Right hindlimb (tissue), 1 donor: ENCODE measurements at places on chromosomes 2 and 18.
A peak's percentile ranks its signal among the peaks of the same experiment; 100 is the strongest.

DNA sequence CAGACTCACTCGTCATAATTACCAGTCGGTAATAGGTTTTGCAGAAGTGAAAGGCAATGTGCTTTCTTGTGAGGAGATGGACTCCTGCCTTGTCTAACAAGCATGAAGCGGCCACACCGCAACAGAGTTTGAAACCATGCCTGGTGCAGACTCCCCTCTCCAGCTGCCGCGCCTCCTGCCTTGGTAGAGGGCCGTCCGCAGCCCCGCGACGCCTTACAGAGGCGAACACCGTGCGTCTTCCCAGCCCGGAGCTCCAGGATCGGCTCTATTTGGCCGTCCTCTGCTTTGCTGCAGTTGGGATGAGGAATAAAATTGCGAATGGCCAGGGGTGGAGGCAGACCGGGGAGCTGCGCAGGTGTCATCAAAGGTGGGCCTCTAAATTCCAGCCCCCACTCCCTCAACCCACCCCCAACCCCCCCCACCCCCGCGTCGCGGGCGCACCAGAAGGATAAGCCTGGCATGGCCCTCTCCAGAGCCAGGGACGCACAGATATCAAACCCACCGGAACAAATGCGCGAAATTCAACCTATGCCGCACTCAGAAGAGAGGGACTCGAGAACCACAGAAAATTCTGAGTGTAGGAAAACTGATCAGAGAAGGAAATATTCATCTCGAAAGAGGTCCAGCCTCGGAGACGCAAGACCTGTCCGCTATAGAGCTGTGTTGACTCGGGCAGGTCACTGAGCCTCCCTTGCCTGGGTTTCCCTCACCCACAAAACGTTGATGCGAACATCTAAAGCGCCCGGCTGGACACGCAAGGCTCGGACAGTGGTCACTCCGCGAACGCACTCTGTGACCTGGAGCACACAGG, 1.1 kb downstream of the TRABD2A start:
- peak; percentile 42 for DNase-seq

DNA sequence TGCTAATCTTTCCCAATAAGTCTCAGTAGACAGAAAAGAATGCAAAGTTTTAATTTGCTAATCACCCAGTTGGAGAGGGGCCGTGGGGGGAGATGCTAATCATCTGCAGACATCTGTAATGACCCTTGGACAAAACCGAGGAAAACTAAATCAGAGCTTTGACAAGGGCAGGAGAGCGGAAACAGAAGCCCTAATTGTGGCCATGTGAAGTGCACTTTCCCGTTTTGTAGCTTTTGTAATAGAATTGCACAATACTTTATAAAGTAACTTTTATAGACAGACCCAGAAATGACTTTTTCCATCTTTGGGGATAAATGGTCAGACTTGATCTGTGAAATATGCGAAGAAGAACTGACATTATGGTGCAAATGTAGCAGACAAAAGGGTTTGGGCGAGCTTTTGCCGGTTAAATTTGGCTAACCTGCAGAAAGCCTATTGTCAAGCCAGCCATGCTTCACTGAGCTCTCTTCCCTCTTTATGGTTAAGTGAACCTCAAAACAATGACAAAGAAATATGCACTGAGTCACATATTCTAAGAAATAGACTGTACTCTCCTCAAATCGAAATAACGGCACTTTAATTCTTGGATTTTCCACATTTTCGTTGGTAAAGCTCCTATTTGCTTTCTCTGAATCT, 980.1 kb upstream of the POU3F3 start:
- no peak for DNase-seq

GRCh38 chr2:196172951-196173350, 1.6 kb upstream of the STK17B start:
- DNase-seq = no peak

- no peak for DNase-seq
Measured at GRCh38 chr2:47160660-47161059, 5.6 kb upstream of the STPG4 start.

GRCh38 chr18:49111191-49111988, 160.6 kb upstream of the SMAD7 start:
- no peak for DNase-seq

DNA sequence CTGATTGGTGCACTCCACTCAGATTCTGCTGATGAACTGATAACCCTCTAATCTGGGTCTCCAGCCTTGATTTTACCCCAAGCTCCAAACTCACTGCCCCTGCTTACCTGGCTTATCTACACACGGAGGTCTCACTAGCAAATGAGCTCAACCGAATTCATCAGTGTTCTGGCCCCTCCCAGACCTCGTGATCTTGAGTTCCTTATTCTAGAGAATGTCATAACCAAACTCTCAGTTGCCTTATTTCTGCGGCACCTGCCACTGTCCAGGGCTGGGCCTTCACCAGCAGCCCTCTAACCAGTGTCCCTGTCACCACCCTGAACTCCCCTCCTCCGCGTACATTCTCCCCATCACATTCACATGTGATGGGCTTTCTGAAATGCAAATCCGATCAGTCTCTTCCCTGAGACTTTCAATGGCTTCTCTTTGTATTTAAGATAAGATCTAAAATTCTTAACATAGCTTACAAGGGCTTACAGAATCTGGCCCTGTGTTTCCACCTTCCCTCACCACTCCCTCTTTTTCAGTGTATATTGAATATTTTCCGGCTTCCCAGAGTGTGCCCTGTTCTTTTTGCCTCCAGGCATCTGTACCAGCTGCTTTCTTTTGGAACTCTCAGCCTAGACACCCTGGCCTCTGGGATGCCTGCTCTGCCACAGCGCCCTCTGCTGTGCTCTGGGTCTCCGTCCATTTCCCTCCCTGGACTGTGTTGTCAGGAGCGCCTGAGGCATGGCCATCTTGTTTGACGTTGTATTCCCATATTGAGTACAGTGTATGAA, 31.1 kb downstream of the NAB1 start:
- no peak for DNase-seq

DNA sequence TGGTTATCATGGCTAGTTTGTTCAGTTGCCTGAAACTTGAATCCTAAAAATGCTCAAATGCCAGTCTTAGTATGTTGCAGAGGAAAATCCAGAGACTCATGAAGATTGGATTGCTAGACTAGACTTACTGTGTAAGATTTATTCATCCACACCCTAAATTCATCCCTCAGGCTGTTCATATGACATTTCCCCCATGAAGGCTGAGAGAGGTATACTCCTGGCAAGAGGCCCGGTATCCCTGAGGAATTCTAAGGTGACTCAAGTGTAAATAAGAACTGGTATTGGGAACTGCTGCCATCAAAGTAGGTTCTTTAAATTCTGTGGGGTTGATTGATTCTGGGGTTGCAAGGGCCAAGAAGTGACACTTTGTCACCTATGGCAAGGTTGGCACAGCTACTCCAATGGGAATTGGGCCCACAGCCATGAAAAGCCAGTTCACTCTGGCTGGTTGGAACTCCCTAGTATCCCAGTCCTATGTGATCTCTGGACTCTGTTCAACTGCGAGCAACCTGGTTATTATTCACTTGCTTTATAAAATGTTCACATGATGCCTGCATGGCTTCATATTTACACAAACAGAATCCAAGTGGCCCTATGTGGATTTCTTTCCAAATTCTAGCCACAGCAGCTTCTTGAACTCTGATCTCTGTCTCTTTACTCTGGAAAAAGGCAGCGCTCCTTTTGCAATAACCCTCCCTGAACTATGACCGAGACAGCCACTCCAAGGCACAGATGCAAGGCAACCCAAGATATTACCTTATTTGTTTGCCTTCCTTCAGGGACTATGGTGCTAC, 429.1 kb downstream of the CBLN2 start:
- DNase-seq = no peak

DNA sequence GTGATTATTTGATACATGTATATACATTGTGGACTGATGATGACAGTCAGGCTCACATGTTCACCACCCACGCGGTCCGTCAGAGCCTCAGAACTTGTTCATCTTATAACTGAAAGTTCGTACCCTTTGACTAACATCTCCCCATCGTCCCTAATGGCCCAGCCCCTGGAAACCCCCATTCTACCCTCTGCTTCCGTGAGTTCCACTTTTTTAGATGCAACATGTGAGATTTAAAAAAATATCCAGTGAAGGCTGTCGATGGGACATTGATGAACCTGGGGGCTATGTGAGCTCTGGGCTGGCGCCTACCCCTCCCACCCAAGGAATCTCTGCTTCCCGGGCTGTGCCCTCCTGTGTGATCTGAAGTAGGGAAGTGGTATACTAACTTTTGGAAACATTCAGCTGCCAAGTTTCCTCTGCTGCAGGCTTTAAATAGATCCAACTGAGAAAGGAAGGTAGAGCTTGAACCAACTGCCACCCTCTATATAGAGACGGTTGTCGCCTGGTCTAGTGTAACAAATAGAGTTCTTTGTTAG, 163.8 kb downstream of the FAM210A start:
- DNase-seq = no peak

DNA sequence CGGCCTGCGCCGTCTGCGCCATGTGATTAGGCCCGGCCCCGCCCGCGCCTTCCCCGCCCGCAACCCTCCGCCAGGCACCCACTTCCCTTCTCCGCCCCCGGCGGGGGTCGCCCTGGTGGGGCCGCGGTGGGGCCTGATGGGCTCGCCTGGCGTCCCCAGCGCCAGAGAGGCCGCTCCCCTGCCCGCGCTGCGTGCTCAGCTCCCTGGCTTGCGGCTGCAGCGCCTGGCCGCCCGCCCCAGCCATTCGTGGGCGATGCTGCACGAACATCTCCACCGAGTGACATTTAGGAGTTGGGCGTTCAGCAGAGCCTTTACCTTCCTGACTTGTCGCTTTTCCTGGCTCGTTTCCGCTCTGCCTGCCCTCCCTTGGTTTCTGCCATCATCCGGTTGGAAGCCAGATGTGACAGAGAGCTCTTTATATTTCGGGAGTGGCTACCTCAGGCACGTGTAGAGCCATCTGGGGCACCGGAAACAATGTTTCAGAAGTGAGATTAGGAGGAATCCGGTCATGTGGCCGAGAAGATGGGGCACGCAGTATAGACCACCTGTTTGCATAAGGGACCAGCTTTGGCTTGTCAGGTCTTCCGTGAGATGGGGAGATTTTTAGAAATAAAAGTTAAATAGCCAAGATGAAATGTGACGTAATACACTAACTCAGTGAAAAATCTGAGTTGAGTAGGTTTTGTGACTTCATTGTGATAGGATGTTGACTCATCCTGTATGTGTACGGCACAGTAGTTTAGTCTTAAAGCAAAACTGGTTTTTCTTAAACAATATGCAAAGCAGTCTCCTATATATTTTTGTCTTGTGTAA, 1.2 kb downstream of the GLS start:
- peak; percentile 75 for DNase-seq

DNA sequence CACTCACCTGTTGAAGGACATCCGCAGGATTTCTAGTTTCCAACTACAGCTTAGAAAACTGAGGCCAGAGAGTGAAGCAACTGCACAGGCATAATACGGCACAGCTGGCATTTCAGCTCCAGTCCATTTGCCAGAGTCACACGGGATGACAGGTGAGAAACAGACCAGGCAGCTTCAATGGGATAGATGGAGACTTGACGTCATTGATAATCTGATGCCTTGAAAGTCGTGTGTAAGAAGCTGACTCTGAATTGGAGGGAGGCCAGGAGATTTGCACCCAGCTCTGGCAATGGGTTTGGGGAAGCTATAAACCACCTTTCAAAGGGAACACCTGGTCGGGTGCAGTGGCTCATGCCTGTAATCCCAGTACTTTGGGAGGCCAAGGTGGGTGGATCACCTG, 12.4 kb upstream of the DNMT3A start:
- no peak for DNase-seq

DNA sequence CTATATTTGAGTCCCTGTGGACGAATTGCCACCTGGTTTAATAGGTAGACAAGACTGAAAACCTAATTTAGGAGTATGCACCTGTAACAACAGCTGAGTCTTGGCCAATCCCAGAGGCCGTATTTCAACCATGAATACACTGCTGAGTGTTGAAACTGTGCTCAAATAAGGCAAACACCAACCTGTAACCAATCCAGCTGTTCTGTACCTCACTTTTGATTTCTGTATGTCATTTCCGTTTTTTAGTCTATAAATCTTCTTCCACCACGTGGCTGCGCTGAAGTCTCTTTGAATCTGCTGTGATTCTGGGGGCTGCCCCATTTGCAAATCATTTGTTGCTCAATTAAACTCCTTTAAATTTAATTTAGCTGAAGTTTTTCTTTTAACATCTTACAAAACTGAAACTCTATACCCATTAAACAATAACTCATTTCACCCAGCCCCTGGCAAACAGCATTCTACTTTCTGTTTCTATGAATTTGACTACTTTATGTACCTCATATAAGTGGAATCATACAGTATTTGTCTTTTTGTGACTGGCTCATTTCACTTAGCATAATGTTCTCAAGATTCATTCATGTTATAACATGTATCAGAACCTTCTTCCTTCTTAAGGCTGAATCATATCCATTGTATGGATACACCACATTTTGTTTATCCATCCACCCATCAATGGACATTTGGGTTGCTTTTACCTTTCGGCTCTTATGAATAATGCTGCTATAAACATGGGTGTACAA, 7.5 kb upstream of the YPEL5 start:
- no peak for DNase-seq

GRCh38 chr2:179595284-179595683, 266.1 kb downstream of the ZNF385B start:
- no peak for DNase-seq

DNA sequence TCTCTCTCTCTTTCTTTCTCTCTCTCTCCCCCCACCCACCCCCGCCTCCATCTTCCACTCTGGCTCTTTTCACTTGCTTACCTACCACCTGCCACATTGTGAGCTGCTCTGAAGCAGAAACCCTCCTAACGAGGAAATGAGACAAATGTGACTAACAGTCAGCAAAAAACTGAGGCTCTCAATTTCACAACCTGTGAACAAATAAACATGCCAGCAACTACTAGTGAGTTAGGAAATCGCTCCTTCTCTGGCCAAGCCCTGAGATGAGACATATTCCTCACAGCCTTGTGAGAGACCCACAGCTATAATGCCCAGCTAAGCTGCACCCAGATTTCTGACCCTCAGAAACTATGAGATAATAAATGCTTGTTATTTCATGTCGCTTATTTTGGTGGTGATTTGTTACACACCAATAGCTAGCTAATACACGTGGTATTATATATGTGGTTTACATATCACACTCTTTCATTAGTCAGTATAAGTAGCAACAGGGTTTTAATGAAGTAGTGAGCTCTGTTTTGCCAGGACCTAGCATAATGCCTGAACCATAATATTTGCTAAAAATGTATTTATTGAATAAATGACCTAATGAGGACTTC, 8.4 kb upstream of the ZNF521 start:
- DNase-seq = no peak

DNA sequence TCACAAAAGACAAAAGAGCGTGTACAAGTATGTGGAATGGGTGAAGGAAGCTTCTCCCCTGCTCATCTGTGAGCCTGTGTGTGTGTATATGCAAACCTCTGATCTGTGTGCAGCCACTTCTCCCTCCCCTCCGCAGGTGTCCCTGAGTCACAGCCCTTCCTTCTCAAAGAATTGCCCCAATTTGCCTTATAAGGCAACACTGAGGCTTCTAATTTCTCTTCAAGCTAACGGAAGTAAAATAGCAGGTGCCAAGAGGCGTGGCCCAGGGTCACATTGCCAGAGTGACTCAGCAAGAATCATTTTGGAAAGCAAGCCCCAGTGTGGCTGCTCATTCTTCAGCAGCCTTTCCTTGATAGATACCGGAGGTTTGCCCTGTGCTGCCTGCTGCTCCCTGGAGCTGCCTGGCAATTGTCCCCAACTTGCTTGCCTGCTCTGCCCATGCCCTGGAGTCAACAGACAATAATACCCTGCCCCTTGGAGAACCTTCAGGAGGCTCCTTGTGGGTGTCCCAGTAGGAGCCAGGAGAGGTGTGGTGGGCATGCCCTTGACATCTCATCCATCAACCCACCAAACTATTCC, 37.3 kb upstream of the BMP10 start:
- peak; percentile 47 for DNase-seq
